Activated naive CD4-positive, alpha-beta T cell treated with anti-CD3 and anti-CD28 coated beads, Interleukin-2, amount 50 U/mL, for 16 hours (primary cell): ENCODE measurements at places on chromosomes 13 and 19.

DNA sequence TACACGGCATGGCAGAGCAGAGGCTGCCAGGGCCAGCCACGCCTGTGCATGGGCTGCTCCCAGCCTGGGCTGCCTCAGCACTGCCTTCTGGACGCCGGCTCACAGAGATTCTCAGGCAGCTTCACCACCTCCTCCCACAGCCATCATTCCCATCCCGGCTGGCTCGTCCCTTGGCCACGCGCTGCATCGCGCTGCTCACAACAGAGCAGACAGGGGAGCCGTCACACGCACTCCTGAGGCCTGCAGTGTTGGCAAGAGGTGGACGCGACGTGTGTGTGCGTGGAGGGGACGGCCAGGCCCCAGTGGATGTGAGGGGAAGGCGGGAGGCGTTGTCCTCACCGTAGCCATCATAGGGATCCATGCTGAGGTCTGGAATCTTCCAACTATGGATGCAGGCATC is 7.6 kb upstream of the PRKD2 start:
- DNase-seq: no peak

- no peak for DNase-seq
Measured at GRCh38 chr19:7874897-7875273, 695 bp upstream of the PRR36 start.

DNA sequence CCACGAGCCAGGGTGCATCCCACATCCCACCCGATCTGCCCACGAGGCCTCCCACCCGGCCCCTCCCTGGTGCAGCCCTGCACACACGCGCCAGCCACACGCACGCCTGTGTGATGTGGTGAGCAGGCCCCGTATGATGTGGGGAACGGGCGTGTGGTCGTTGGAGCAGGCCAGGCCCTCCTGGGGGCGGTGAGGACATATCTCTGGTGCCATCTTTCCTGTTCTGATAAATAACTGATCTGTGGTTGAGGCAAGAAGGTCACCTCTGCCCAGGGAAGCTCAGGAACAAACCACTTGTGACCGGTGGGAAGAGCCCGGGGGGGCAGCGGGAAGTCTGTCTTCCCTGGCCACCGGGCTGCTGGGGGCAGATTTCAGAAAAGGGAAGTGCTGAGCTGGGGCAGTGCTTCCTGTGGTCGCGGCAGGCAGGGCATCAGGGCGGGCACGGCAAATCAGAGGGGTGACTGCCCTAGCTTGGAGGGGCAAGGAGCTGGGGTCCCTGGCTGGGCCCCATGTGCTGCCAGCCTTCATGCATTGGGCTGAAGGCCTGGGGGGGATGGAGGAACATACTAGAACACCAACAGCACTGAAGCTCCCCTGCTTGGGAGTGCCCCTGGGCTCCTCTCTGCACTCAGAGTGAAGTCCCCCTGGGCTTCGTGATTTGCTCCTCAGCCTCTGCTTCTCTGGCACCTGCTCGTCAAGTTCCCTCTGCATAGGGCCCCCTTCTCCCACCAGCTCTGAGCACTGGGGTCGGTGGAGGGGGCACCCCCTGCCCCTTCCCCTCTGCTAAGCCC is 35.2 kb upstream of the SLC7A10 start:
- DNase-seq: no peak

DNA sequence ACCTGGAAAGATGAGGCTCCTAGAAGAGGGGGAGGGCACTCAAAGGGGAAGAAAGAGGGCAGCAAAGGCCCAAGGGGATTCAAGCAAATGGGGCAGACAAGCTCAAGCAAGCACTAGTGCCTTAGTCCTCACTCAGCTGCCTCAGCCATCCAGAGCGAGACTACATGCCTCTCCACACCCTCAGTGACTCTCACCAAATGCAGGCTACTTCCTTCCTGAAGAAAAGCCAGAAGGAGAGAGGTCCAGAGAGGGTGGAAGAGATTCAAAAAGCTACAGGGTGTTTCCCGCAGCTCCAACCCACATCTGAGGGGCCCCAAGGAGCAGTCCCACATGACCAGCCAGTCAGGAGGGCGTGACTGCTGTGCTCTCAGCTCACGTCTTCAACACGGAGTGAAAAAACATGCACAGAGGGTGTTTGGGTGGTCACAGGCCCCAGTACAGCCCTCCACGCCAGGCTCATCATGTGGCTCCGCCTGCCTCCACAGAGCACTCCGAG is 40.5 kb downstream of the MIPEP start:
- no peak for DNase-seq

GRCh38 chr13:92173254-92173653 is 774.8 kb downstream of the GPC5 start:
- DNase-seq: no peak

DNA sequence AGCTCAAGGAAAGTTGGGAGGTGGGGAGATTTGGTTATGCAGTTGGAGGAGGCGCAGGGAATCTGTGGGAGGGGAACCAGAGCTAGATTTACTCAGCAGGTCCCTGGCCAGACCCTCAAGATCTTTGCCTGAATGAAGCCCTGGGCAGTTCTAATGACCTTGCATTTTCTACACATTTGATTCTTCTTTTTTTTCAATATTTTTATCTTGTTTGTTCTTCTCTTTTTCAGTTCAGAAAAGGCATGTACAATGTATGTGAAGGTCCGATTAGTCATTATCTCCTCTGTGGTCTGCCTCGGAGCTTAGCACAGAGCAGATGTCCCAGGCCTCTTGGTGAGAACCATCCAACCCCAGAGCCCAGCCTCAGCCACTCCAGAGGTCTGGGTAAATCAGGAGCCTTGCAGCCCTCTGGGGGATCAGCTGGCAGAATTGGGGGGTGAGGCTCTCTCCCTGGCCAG is 24.2 kb downstream of the SERP2 start:
- no peak for DNase-seq

DNA sequence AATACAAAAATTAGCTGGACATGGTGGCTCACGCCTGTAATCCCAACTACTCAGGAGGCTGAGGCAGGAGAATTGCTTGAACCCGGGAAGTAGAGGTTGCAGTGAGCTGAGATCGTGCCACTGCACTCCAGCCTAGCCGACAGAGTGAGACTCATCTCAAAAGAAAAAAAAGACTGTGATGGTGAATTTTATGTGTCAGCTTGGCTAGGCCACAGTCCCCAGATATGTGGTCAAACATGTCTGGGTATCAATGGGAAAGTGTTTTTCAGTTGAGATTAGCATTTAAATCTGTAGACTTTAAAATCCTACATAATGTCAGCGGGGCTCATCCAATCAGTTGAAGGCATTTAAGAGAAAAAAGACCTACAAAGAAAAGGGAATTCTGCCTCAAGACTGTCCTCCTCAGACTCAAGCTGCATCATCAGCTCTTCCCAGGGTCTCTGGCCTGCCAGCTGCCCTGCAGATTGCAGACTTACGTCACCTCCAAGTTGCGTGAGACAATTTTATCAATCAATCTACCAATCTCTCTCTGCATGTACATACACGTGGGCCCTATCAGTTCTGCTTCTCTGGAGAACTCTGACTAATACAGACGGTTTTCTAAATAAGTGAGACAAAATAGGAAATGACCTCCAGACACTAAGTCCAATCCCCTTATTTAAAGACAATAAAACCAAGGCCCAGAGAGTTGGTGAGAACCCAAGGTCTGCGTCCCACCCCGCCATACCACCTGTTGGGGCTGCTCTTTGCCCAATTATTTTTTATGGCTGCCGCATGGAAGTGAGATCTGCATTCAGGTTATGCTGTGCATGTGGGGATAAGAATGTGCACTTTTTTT is 99.2 kb downstream of the ABCC4 start:
- no peak for DNase-seq

DNA sequence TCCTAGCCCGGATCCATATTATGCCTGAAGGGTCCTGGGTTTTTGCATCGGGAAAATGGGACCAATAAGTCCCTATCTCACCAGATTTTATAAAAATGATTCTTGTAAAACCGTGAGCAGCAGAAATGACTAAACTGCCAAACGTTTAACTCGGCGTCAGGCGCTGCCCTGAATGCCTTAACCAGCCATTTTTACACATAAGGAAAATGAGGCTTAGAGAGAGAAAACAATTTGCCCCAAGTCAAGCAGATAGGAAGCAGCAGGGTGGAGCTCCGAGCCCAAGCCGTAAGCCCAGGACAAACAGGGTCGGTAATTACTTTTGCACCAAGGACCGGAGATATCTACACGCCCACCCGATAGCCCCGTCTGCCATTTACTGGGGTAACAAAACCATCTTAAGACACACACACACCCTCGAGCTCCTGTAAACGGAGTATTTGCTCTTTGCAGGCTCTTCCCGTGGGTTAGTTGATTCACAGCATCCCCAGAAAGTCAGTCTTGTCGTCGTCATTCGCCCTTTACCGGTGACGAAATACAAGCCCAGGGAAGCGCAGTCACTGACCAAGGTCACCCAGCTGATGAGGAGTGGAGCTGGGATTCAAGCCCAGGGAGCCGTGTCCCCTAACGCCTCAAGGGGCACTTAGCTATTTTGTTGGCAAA is 16.0 kb upstream of the MRI1 start:
- no peak for DNase-seq

GRCh38 chr13:109381546-109382180 is 404.7 kb downstream of the IRS2 start:
- DNase-seq: no peak

GRCh38 chr13:109913936-109914510 is 127.6 kb upstream of the IRS2 start:
- no peak for DNase-seq

- no peak for DNase-seq
Measured at GRCh38 chr19:15248106-15248505, 15.9 kb upstream of the EPHX3 start.

- DNase-seq: no peak
Measured at GRCh38 chr13:87537951-87538350, 133.2 kb upstream of the SLITRK5 start.

DNA sequence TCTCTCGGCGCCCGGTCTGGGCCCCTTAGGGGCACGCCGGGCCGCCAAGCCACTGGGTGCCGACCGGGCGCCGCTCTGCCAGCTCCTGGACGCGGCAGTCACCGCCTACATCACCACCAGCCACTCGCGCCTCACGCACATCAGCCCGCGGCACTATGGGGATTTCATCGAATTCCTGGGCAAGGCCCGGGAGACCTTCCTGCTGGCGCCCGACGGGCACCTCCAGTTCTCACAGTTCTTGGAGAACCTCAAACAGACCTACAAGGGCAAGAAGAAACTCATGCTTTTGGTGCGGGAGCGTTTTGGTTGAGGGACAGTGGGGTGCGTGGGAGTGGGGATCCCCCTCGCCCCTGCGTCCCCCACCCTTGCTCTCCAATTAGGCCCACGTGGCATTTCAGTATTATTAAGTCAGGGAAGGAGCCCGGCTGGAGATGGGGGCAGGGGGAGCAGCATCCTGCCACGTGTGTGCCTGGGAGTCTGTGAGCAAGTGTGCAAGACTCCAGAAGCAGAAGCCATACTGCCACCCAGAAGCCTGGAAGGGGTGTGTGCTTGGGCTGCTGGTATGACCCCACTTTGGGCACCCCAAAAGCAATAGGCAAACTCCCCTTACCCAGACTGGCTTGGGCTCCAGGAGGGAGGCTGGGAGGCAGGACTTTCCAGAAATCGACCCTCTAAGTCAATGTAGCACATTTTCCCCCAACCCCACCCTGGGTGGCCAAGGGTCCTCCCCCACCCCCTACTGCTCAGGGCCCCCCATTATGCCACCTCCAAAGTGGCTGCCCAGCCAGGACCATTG is 35.7 kb downstream of the ZSWIM4 start:
- DNase-seq: no peak

DNA sequence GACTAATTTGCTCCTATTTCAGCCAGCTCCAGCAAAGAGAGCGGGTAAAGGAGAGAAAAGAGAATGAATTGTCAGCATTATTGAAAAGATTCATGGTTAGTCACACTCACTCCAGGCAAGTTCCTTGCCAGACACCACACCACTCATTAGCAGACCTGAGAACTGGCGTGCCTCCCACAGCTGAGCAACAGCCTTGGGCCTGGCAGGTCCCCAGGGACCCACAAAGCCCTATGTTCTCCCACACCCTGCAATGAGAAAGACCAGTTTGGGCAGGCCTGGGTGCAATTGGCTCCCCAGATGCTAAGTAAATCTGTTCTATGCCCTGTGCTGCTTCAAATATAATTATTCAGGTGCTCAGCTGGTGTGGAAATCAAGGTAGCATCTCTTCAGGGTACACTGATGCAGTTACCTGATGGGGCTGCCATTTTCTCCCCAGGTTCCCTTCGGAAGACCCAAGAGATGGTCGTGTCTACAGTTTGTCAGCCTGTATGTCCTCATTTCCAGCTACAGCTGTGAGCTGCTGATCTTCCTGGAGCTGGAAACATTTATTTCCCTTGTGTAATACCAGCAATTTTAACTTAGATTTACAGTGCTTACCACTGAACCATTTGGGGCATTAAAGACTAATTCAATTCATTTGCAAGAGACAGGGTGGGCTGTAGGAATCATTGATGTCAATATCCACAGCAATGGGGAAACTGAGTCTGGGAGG is 405.0 kb downstream of the COG6 start:
- peak; percentile 19 for DNase-seq

- DNase-seq: peak; percentile 29
Measured at GRCh38 chr19:20247016-20247683, 80.1 kb downstream of the ZNF486 start.

GRCh38 chr13:102707467-102707866 is 12.6 kb upstream of the METTL21C start:
- no peak for DNase-seq

- no peak for DNase-seq
Measured at GRCh38 chr13:106277484-106278154, 257.8 kb downstream of the EFNB2 start.

- peak; percentile 79 for DNase-seq
Measured at GRCh38 chr19:49391581-49392399, 3.7 kb downstream of the KASH5 start.

DNA sequence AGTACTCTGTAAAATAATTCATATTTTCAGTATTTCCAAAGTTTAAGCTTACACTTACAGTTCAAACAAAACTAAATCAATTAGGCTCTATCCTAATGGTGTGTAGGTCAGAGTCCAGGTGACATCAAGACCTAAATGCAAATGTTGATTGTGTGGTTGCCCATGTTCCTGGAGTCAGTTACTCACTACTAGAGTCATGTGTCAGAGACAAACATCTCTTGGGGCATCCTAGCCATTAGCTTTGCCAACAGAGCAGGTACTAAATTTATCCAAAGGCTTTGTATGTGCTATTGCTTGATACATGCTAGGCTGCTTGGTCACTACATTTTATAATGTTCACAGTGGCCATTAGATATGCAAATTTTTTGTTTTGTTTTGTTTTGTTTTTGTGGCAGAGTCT is 11.7 kb downstream of the SPRY2 start:
- no peak for DNase-seq
